ENCODE measurements at places on chromosomes 7 and 10. TPM values are rescaled to one million over a fixed set of nuclear protein-coding genes. Genes with fewer than 3 reads are reported as not detected.

GRCh38 chr7:45599851-45600706, 25.9 kb downstream of the ADCY1 start:
- no peak for ATAC-seq

ZMYND11 gene
- 161 TPM for total RNA-seq

- no peak for ATAC-seq
Observed at GRCh38 chr10:7410301-7410861, 453 bp downstream of the SFMBT2 start.

DNA sequence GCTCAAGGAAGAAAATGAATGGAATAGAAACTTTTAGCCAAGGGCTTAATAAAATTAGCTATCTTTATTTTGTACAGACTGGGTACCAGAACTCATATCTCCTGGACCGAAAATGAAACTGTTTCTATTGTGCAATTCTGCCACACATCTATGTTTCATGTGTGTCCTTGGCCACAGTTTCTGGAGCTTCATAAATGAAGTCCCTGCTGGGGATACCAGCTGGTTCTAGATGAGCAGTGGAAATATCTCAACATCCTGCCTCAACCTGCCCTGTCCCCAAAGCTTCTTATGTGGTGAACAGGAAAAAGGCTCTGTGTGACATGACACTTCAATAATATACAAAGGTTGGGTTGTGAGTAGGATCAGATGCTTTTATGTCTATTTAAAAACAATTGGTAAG, 310.1 kb upstream of the SORCS1 start:
- no peak for ATAC-seq

CRHR2 gene
- 0.15 TPM for total RNA-seq

SYPL1 gene
- total RNA-seq: 97.3 TPM

CYP26C1 gene
- total RNA-seq: not detected

DNA sequence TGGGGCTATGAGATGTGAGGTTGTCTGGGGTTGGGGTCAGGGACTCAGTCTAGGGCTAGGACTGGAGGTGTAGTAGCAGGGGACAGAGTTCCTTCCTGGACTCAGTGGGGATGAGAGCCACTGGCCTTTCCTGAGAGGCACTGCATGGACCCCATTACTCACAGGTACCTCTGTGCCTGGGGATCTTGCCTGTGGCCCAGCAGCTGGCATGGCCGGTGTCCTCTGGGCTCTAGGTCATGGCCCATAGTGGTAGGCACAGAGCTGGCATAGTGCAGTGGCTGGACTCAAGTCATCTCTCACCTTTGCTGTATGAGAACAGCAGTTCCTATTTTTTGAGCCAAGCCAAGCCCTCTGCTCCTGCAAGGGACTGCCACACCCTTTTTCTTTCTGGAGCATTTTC, 51.9 kb downstream of the NEURL1 start:
- no peak for ATAC-seq

HOXA2 gene
- 4.6 TPM for total RNA-seq

PTN gene
- total RNA-seq: 10.9 TPM

GRCh38 chr7:92955081-92955480, 118.7 kb upstream of the CDK6 start:
- ATAC-seq: no peak

DNA sequence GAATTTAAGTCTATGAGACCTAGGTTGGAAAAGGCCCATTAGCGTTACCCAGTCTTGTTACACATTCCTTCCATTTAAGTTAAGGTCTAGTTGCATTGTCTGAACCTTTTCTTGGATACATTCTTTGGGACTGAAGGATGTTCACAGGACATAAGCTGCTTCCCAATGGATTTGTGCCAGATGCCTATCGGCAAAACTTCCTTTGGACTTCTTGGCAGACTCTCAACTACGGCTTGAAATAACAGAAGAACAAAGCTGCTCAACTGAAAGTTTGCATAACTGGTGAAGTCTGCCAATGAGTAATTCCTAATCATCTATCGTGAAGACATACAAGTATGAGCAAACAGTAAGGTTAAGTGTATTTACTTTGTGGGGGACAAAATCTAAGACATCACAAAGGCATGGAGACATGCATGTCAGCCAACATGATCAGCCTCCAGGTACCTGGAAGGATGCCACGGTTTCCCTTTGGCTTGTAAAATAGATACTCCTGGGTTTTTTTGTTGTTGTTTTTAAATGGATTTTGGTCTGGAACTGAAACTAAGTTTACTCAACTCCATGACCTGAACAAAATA, 35.4 kb downstream of the MALSU1 start:
- ATAC-seq: peak; percentile 59

DNA sequence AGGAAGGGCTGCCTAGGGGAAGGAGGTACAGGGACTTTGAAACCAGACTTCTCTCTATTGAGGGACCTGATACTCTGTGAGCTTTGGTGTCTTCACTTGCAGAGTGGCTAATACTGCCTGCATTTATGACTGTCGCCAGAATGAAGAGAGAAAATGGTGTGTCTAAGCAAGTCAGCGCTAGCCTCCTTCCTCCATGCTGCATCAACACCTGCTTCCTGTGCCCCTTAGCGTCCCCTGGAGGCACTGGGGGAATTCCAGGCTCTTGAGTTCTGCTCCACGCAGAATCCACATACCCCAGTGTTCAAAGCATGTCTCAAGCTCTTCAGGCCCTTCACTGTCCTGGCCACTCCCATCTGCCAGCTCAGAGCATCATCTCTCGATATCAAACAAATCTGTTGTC, 140.5 kb downstream of the PKD1L1 start:
- no peak for ATAC-seq

- ATAC-seq: no peak
Observed at GRCh38 chr7:126657599-126658358, 595.0 kb downstream of the GRM8 start.

GRCh38 chr7:137443616-137444015, 100.1 kb upstream of the PTN start:
- no peak for ATAC-seq

- ATAC-seq: no peak
Observed at GRCh38 chr10:43233601-43234430, 33.0 kb downstream of the RASGEF1A start.

PRF1 gene
- not detected for total RNA-seq

DNA sequence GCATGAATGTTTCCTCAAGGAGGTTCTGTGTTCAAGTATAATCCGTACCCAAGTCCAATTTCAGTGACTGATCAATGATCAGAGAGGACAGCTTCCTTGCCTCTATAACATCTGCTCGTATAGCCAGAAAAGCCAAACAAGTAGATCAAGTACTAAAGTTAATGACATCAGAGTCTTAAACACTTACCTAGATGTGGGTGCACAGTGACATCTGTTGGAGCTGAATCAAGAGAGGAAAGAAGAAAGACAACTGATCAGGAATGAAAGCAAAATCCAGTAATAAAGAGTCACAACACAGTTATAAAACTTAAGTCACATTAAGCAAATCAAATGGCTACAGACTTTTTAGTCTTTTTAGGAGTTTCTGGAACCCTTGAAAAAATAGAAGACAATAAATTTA, 236.5 kb downstream of the RELN start:
- no peak for ATAC-seq

DNA sequence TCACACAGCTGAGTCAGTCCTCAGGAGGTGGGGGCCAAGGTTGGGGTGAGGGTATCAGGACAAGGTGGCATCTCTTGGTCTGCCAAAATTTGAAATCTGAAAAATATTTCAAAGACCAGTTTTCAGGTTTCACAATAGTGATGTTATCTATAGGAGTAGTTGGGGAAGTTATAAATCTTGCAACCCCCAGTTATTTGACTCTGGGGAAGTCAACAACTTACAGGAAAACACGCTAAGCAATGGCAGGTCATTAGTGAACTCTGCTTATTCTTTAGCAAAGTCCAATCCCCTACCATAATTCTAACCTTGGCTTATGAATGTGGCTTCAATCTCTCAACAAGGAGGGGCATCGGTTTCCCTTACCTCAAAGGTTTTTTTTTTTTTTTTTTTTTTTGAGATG, 94.9 kb downstream of the MARCHF5 start:
- no peak for ATAC-seq

OR13A1 gene
- not detected for total RNA-seq

- ATAC-seq: no peak
Observed at GRCh38 chr10:101310529-101311184, 43.3 kb upstream of the BTRC start.

DNA sequence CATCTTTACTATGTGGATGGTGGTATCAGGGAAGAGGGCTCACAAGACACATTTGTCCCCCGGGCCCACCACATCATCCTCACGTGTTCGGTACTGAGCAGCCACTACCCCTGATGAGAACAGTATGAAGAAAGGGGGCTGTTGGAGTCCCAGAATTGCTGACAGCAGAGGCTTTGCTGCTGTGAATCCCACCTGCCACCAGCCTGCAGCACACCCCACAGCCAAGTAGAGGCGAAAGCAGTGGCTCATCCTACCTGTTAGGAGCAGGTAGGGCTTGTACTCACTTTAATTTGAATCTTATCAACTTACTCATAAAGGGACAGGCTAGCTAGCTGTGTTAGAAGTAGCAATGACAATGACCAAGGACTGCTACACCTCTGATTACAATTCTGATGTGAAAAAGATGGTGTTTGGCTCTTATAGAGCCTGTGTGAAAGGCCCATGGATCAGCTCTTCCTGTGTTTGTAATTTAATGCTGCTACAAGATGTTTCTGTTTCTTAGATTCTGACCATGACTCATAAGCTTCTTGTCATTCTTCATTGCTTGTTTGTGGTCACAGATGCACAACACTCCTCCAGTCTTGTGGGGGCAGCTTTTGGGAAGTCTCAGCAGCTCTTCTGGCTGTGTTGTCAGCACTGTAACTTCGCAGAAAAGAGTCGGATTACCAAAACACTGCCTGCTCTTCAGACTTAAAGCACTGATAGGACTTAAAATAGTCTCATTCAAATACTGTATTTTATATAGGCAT, 9.1 kb upstream of the CSGALNACT2 start:
- no peak for ATAC-seq

GRCh38 chr7:48691788-48692187, 232.6 kb upstream of the CDC14C start:
- ATAC-seq: peak; percentile 28

DNA sequence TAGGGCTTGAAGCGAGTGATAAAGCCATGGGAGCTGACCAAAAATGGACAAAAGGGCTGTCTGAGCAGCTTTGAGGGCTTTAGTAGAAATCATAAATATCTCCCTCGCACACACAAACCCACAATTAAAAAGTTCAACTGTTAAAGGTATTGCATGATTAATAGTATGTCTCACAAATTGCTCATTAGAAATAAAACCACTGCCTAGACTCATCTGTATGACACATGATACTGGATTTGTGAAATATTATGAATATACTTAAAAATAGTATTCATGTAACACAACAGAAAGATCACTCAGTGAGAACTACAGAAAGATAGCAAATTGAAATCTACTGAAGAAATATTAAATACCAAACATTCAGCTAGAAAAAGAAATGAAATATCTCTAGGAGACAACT, 11.9 kb upstream of the PTPN12 start:
- ATAC-seq: no peak

DNA sequence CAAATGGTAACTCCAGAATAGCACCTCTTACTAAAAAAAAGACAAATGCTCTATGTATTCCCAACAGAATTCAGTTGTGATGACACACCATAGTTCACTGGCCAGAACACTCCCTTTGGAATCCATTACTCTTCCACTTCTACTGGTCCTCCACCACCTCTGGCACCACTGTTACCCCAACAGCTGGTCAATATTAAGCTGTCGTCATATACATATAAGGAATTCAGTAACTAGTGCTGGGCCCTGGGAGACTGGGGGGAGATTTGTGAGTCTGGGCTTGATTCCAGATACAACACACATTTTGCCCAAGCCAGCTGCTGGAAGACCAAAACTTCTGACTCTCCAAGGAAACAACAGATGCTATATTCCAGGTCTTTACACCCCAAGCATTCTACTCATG, 26.0 kb upstream of the ITGA8 start:
- peak; percentile 58 for ATAC-seq

DNA sequence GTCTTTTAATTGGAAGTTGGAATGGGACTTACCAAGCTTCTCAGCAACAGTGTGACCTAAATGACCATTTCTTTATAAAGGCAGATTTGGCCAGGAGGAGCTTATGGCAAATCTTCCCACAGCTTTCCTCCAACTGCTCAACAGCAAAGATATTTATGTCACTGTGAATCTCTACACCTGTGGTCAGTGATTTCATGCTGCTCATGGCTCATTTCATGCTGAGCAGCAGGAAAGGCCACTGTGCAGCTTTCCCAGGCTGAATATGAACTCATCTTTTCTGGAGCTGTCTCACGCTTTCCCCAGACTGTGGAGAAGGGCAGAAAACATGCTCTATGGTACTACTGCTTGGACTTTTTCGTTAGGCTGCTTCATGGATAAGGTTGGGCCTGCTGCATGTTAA, 29.8 kb downstream of the CALCR start:
- no peak for ATAC-seq

DNA sequence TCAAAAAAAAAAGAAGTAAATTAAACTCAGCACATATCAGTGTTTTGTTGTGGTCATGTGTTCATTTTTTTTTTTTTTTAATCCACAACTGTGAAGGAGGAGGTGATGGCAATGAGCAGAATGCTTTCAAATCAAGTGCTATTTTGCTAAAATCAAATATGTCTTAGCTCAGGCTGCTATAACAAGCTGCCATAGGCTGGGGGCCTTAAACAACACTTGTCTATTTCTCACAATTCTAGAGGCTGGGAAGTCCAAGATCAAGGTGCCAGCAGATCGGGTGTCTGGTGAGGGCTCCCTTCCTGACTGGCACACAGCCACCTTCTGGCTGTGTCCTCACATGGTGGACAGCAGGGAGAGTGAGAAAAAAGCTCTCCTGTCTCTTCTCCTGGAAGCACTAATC, 203.9 kb downstream of the FAM107B start:
- ATAC-seq: no peak

ADCYAP1R1 gene
- total RNA-seq: 20.3 TPM

FAM221A gene
- total RNA-seq: 4.0 TPM

CAMK2G gene
- total RNA-seq: 207 TPM

GRCh38 chr7:1054438-1054837, 10.1 kb downstream of the GPR146 start:
- peak; percentile 23 for ATAC-seq

DNA sequence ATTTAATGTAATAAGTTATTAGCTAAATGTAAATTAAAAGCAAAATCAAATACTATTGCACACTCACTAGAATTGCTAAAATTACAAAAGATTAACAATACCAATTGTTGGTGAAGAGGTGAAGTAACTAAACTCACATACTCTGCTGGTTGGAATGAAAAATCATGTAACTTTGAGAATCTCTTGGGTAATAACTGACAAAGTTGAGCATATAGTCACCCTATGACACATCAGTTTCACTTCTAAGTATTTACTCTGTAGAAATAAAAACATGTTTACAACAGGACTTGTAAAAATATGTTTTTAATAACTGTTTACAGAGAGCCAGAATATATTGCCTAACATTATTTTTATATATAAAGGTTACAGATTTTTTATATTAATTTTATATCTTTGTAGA, 33.6 kb downstream of the CNTNAP2 start:
- ATAC-seq: no peak

GRCh38 chr10:68099736-68100135, 9.6 kb upstream of the MYPN start:
- no peak for ATAC-seq

ABCC2 gene
- 1.5 TPM for total RNA-seq

GRCh38 chr7:146956321-146956720, 839.7 kb downstream of the CNTNAP2 start:
- ATAC-seq: no peak

TYW1 gene
- total RNA-seq: 11.9 TPM

- no peak for ATAC-seq
Observed at GRCh38 chr10:133337370-133337725, 652 bp upstream of the CALY start.

GRCh38 chr10:63819753-63820329, 298.6 kb downstream of the REEP3 start:
- ATAC-seq: no peak
